ENCODE measurements at places on chromosomes 13 and 19.

DNA sequence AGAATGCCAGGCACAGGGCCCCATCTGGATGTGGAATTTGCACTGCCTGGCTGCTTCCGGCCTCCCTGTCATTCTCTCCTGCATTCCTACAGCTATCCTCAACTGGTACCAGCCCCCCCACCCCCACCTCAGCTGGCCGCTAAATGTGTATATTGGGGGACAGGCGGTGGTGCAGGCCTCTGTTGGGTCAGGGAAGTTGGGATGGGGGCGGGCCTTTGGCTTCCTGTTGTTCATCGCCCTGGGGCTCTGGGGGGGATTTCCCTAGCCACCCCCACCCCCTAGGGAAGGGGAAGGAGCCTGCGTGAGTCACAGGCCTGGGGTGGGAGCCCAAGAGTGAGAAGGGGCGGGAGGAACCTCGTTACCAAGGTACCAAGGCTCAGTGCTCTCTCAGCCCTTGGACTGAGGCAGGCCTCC is 10.6 kb downstream of the POU2F2 start:
- DNase-seq = no peak

GRCh38 chr19:16814526-16815100 is 14.6 kb upstream of the SIN3B start:
- no peak for DNase-seq

- DNase-seq = no peak
Measured at GRCh38 chr13:109744512-109745051, 41.8 kb downstream of the IRS2 start.

DNA sequence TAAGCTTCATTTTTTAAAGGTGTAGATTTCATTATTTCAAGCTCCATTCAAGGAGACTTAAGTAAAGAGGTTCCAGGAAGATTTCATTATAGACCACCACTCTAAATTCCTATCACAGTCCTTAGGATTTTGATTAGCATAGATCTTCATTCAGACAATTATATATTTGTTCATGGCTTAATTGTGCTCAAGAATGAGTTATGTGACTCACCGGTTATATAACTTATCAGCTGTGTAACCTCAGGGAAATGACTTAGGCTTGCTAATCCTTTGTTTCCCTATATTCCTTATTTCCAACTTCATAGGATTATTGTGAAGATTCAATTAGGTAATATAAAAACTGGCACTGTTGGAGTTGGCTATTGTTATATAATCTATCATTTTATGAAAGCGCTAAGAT is 632.8 kb upstream of the SPRY2 start:
- no peak for DNase-seq

DNA sequence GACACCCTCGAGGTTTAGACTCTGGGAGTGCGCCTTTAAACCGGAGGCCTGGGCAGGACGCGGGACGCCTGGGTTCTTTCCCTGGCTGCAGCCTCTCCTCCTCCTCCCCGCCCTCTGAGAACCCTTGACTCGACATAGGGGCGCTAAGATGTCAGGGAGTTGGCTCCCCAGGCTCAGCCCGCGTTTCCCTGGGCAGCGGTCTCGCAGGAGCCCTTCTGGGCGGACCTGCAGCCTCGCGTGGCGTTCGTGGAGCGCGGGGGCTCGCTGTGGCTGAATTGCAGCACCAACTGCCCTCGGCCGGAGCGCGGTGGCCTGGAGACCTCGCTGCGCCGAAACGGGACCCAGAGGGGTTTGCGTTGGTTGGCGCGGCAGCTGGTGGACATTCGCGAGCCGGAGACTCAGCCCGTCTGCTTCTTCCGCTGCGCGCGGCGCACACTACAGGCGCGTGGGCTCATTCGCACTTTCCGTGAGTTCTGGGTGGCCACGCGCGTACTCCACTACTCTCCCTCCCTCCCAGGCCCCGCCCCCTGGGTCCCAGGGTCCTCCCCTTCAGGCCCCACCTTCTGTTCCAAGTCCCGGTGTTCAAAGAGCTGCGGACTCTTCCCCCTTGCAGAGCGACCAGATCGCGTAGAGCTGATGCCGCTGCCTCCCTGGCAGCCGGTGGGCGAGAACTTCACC is 1.3 kb downstream of the ICAM5 start:
- no peak for DNase-seq

DNA sequence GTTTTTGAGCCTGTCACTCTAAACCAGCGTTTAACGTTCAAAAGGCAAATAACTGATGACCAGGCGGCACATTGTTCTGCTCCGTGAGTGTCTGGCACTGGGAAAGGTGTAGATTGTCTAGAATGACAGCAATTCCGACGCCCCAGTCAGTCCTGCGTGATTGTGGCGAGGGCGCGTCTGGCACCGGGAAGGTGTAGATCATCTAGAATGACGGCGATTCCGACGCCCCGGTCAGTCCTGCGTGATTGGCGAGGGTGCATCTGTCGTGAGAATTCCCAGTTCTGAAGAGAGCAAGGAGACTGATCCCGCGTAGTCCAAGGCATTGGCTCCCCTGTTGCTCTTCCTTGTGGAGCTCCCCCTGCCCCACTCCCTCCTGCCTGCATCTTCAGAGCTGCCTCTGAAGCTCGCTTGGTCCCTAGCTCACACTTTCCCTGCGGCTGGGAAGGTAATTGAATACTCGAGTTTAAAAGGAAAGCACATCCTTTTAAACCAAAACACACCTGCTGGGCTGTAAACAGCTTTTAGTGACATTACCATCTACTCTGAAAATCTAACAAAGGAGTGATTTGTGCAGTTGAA is 26.1 kb upstream of the NDUFS7 start:
- DNase-seq = no peak

DNA sequence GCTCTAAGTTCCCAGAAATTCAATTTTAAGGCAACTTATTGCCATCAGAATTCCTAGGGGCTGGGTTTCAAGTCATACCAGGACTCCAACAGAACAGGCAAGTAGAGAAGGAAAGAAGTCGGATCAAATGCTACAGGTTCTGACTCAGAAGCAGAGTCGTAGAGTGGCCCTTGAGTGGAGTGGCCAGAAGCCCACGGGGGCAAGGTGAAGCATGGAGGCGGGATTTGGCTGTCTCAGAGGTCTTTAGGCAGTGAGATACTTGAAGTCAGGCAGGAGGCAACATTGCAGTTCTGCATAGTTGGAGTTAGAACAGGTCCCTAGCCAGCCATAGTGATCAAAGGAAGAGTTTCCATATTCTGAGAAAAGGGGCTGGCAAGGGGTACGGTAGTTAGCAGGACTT is 111.6 kb downstream of the NHLRC3 start:
- no peak for DNase-seq

DNA sequence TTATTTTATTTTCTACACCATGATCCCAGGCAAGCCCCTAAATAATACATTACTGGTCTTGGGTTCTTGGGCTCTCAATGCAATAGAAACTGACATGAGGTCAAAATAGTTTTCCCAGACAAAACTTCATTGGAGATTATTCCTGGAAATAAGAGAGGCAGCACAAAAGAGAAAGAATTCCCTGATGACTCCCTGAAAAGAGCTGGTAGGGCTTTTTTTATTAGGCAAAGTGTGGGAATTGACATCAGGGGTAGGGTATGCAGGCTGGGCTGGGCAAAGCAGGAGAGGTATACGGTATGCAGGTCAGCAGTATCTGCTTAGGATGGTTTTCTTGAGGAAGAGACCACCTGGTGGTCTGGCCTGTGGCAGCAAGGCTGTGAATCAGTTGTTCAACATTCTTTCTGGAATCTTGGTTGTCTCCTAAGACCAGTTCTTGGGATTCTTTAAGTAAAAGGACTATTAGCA is 9.3 kb upstream of the IGFL3 start:
- no peak for DNase-seq

GRCh38 chr19:16380943-16381755 is 56.5 kb downstream of the KLF2 start:
- no peak for DNase-seq

- no peak for DNase-seq
Measured at GRCh38 chr13:30895773-30896172, 10.3 kb upstream of the MEDAG start.

DNA sequence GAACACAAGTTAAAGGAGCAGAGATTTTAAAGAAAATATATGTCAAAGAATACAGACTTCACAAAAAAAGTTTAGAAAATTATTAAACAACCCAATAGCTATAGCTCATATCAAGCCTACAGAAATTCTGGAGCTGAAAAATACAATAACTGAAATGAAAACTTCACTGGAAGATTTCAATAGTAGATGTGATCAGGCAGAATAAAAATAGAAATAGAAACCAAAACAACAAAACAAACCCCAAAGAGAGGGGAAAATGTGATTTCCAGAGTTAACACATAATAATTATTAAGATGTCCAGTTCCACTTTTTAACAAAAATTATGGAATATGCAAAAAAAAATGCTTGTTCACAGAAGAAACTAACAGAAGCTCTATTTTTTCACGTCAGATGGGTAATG is 23.6 kb downstream of the LRRC63 start:
- no peak for DNase-seq

- DNase-seq = no peak
Measured at GRCh38 chr19:49843265-49843664, 7.7 kb upstream of the PTOV1 start.

GRCh38 chr19:15790096-15790495 is 2.6 kb downstream of the OR10H5 start:
- DNase-seq = no peak

- no peak for DNase-seq
Measured at GRCh38 chr13:30033681-30034457, 183.5 kb upstream of the UBL3 start.

GRCh38 chr13:74136084-74136658 is 2.0 kb upstream of the KLF12 start:
- DNase-seq = no peak

DNA sequence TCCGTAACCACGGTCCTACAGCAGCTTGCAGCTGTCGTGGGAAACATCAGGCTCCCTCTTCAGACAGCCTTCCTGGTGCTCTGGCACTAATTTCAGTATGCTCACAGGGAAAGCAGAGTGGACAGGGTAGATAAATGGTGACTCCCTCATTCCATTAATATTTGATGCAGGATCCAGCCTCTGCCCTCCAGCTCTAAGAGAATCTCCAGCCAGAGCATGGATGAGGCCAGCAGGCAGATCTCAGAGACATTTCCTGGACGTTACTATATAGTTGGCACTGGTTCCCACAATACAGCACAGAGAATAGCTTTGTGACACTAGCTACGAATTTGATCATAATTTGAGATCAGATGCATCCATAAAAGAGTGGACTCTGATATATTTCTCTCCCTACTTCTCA is 341.4 kb downstream of the LIG4 start:
- DNase-seq = no peak

DNA sequence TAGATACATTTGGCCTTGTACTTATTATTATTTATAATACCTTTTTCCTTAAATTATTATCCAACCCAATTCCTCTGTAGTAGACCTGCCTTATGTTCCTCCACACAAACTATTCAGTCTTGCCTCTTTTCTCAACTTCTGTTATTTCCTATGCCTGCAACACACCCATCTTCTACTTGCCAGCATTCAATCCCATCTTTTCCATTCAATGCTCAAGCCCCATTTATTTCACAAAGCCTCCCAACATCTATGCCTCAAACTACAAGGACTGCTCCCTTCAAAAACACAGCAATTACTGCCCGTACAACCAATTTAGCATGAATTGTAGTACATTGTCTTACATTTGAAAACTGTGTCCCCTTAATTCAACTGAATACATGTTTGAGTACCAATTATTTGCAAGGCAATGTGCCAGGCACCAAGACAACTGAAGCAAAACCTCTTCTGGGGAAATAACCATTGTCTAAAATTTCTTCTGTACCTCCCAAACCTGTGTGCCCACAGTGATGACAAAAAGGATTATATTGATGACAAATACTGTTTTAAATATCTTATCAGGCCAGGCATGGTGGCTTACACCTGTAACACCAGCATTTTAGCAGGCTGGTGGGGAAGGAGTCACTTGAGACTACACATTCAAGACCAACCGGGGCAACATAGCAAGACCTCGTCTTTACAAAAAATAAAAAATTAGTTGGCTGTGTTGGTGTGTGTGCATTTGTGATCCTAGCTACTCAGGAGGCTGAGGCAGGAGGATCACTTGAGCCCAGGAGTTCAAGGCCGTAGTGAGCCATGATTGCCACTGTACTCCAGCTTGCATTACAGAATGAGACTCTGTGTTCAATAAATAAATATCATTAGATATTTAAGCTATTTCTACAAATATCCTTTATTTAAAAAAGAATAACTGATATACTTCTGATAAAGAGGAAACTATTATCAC is 35.1 kb downstream of the ELF1 start:
- DNase-seq = peak; percentile 15

DNA sequence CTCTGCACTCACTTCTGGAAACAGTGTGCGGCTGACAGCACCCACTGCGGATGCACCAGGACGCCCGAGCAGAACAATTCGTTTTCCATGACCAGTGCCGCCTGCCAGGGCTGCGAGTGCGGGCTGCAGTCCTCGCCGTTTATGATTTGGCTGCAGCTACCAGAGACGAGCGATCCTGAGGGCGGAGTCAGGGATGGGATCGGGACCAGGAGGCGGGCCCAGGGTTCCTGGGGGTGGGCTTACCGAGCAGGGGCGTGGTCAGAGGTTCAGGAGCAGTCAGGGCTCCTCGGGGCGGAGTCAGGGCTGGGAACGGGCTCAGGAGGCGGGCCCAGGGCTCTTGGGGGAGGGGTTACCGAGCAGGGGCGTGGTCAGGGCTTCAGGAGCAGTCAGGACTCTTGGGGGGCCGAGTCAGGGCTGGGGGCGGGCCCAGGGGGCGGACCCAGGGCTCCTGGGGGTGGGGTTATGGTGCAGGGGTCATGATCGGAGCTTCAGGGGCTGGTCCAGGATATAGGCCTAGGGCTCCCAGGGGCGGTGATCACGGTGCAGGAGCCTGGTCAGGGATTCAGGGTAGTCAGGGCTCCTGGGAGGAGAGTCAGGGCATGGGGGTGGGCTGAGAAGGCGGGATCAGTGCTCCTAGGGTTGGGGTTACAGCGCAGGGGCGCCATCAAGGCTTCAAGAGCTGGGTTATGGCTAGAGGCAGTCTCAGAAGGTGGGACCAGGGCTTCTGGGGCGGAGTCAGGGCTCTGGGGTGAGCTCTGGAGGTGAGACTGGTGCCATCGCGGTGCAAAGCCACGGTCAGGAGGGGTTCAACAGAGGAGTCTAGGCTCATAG is 1.7 kb downstream of the KLK4 start:
- peak; percentile 25 for DNase-seq
